Upper lobe of left lung (tissue), 6 donors: ENCODE measurements at places on chromosomes 1 and 21. TPM values are rescaled to one million over a fixed set of nuclear protein-coding genes. Genes with fewer than 3 reads are reported as not detected.

Gene FAM167B
- total RNA-seq, result 1.9 TPM

Gene CD1D
- total RNA-seq, result 1.0 TPM

DNA sequence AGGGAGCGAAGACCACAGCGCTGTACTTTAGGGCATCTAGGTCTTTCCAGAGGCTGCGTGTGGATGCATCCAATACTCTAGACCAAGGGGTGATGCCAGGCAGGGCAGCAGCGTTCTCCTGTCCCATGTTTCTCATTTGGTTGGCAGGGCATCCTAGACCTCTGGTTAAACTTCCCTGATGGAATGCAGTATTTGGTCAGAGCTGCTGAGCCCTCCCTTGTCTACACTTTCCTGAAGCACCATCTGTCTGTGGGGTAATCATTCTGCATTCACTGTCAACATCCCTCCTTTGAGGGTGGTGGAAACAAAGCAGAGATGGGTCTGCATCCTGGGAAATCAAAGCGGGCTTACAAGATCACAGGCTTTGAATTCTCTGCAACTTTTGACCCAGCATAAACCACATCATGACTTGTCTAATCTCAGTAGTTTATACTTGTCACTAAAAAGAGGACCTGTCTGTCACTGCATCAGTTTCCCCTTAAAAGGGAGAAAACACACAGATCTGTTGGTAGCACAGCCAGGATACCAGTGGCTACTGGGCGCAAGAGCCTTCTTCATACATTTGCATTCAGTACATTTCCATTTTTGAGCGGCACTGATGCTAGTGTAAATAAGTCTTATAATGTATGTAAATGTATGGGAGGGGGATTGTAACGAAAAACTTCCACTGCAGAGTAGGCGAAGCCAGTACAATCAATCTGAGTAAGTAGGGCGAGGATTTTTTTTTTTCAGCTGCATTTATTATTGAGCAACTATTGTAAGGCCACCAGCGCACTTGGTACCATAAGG lies 106.3 kb downstream of the GALNT2 start:
- peaks cover 13% of the 10 kb centered on the region for H3K4me1 ChIP-seq
- no peak overlapping the region for H3K4me3 ChIP-seq
- H3K27me3 ChIP-seq, result no peaks in the 10 kb centered on the region
- H3K36me3 ChIP-seq, result no peaks in the 10 kb centered on the region
- no peak overlapping the region for H3K27ac ChIP-seq
- no peak for DNase-seq

DNA sequence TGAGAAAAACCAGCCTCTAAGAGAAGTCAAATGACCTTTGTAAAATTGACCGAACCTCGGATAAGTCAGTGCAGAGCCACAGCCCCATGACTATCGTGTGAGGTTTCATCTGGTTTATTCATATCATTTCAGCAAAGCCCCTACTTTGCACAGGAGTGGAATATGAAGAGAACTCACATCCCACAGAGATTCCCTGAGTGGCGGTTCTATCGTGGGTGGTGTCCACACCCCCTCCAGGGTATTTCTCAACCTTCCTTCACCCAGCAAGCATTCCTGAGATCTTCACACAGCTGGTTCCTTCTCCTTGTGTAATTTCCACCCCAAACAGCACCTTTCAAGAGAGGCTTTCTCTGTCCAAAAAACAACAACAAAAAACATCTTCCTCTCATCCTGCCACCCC lies 47.5 kb downstream of the EVA1C start:
- no peaks in the 10 kb centered on the region for H3K27me3 ChIP-seq
- H3K36me3 ChIP-seq, result peaks cover 18% of the 10 kb centered on the region

DNA sequence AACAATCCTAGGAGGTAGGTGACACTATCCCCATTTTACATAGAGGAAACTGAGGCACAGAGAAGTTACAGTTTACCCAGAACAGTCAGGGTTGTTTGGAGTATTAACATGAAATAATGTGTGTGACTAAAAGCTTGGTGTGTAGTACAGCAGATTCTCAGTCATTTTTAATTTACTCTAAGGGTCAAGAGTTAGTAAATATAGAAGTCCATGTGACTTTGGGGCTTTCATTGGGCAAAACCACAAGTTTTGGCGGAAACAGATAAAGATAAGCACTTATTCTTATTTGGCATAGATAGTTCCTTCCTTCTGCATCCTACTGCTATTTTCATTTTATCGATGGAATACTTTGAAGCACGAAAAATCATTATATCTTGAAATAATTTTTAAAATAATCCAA lies 128.5 kb downstream of the DNM3 start:
- H3K36me3 ChIP-seq, result no peaks in the 10 kb centered on the region
- H3K27ac ChIP-seq, result no peak overlapping the region
- no peaks in the 10 kb centered on the region for H3K4me1 ChIP-seq
- H3K27me3 ChIP-seq, result no peaks in the 10 kb centered on the region
- H3K4me3 ChIP-seq, result no peak overlapping the region

DNA sequence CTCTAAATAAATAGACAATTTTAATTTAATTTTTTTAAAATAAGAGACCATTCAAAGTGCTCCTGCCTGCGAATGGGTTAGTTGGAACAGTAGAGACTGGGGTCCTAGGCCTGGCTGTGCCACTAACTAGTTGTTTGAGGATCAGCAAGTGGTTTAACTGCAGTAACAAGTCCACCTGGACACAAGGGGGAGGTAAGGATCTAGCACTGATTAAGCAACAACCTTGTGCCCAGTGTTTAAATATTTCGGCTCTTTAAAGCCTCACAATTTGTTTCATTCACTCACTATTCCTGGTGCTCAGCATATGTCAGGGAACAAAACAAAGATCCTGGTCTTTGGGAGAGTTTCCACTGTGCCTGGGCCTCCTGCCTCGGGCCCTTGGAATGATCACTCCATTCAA lies 1.6 kb upstream of the AGT start:
- no peak overlapping the region for H3K4me3 ChIP-seq
- H3K27me3 ChIP-seq, result no peaks in the 10 kb centered on the region
- peaks cover 9% of the 10 kb centered on the region for H3K4me1 ChIP-seq
- H3K36me3 ChIP-seq, result no peaks in the 10 kb centered on the region
- no peak for DNase-seq
- H3K27ac ChIP-seq, result no peak overlapping the region
